ENCODE measurements at places on chromosomes 11 and 22.

- DNase-seq, result no peak
Measured at GRCh38 chr11:9396752-9397151, 12.3 kb downstream of the IPO7 start.

DNA sequence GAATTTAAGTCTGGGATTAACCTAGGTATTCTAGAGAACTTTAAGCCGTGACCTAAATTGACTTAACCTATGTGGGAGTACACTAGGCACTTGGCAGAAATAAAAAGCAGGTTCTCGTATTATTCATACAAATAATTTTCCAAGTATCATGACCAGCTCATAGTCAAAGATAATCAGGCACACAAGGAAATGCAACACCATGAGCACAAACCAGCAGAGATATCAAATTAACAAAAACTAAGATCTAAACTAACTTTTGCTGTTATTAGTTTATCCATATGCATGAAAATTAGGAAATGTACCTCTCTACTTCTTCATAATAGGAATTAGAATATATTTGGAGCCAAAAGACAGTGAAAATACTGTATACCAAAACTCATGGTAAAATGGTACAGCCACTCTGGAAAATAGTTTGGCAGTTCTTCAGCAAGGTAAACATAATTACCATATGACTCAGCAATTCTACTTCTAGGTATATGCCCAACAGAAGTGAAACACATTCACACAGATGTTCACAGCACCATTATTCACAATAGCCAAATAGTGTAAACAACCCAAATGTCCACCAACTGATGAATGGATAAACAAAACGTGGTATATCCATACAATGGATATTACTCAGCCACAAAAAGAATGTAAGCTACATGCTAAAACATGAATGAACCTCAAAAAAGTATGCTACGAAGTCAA lies 154.1 kb downstream of the ENTHD1 start:
- DNase-seq, result no peak

- no peak for DNase-seq
Measured at GRCh38 chr11:29373725-29374124, 643.1 kb downstream of the KCNA4 start.

DNA sequence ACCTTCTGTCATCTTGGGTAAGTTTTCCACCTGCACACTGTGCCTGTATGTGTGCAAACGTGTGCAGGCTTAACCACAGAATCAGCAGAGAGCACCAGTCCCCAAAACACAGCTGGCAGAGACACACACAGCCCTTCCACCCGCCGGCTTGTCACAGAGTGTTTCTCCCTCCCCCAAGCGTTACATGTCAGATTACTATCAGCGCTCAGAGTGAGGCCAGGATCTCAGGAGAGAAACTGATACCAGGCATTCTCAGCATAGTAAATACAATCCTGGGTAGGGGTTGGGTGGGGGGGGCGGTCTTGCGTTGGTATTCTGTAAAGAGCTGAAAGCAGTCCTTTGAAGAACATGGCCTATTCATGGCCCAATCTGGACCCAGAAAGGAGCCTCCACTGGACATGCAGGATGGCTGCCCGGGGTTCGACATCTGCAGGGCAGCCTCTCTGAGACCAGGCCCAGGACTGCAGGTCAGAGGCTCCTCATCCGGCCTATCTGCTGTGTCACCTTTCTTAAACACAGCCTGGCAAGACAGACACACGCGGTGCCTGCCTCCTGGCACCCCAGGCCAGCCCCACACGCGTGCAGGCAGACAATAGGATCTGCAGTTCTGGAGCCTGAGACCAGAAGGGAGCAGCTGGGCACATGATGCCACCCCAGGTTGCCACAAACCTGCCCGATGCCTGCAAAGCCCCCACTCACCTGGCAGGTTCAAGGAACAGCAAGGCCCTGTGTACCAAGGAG lies 1.7 kb downstream of the OSBPL5 start:
- no peak for DNase-seq

DNA sequence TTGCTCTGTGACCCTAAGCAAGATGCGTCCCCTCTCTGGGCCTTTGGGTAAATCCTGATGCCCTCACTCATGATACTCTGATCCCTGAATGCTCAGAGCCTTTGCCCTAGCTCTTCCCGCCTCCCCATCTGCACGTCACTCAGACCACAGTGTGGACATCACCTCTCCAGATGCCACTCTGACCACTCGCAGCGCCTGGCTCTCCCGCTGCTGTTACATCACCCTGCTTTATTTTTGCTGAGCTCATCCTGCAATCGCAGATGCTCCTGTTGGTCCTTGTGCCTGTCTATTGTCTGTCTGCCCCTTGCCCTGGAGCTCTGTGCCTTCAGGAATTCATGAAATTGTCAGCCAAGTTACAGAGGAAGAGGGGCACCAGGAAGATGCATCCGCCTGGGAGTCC lies 5.5 kb downstream of the OSM start:
- DNase-seq, result no peak

GRCh38 chr11:10844356-10844755 lies 13.5 kb downstream of the ZBED5 start:
- DNase-seq, result no peak

- DNase-seq, result no peak
Measured at GRCh38 chr22:49392247-49392646, 435.4 kb downstream of the BRD1 start.

- DNase-seq, result no peak
Measured at GRCh38 chr11:9893474-9893873, 229.6 kb downstream of the SWAP70 start.

DNA sequence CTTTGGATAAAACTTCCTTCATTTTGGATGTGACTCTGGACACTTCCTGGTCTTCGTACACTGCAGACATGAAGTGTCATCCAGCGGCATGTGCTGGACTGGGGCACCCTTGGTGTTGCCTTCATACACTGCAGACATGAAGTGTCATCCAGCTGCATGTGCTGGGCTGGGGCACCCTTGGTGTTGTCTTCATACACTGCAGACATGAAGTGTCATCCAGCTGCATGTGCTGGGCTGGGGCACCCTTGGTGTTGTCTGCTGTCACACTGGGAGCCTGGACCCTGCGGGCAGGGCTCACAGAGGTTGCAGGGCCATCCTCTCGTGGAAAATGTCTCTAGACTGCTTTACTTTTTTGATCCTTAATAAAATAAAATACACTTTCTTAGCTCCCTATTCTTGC lies 771.4 kb downstream of the BRD1 start:
- no peak for DNase-seq

GRCh38 chr22:31818481-31819392 lies 64.9 kb downstream of the DEPDC5 start:
- DNase-seq, result no peak

GRCh38 chr22:32799496-32799895 lies 2.0 kb upstream of the TIMP3 start:
- no peak for DNase-seq

DNA sequence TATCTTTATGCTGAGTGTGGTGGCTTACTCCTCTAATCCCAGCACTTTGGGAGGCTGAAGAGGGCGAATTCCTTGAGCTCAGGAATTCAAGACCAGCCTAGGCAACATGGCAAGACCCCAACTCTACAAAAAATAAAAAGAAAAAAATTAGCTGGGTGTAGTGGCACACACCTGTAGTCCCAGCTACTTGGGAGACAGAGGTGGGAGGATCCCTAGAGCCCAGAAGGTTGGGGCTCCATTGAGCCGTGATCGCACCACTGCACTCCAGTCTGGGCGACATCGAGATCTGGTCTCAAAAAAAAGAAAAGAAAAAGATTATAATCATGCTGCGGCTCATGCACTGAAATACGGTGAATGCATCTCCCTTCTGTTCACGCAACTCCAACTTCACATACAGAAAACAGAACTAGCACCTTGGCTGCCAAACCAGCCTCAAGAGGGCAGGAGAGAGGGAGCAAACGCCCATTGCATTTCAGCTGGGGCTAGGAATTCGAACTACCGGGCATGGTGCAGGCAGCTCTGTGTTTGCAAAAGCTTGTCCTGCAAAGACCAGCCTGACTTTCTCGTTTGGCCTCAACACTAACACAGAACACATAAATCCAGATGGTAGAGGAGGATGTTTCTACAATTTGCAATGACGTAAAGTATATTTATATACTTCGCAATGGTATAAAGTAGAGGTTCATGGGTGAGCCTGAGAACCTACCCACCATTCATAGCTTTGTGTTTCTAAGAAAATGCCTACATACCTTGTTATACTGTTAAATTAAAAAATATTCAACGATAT lies 6.3 kb upstream of the SYNGR1 start:
- peak; percentile 64 for DNase-seq

DNA sequence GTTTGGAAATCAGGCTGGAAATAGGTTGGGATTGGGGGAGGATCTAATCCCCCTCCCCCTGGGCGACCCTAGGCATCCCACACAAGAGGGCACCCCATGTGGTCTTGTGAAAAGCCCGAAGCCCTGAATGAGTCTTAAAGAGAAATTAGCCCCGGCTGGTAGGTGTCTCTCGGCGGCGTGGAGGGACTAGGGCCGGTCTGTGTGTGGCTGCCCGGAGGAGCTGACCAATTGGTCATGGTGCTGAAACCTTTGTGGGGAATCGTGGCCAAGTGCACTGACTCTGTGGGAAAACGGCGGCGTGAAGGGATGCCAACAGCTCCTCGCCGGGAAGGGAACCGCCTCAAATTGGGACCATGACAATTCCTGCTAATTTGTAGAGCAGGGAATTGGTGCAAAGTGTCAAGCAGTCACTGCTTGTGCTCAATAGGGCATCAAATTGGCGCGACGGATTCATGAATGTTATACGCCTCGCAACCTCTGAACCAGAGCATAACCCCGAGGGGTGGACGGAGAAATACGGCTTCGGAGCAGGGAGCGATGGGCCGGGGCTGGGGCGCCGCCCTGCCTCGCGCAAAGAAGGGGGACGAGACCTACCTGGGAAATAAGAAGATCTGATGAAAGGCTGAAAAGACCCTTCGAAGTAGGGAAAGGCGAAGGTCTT lies 1.5 kb downstream of the DBX1 start:
- no peak for DNase-seq
